COR-L47 (cell line): ENCODE measurements at places on chromosomes 3 and 15.

DNA sequence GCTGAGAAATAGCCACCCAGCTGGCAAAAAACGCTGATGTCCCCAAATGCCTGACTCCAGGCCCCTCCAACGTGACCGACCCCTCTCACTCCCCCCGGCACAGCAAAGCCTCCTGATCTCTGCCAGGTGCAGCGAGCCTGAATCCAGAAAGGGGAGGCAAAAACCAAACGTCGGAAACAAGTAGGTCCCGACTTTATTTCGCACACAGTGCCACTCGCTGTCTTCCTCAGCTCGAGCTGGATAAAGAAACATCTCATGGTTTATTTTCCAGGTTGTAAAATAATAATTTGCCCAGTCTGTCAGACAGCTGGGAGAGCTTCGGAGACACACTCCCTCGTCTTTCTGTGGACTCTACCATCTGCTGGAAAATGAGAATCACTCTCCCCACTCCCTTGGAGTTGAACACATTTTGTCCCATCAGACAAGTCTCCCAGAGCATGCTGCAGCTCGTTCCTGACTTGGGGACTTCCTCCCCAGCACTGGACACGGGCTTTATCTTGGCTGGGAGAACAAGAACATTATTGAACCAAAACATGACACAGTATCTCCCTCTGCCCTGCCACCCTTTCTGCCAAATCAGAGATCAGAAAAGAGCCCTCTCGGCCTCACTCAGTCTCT, 142.8 kb downstream of the NUP210 start:
- DNase-seq, result no peak

GRCh38 chr3:122299872-122300460, 25.1 kb upstream of the CSTA start:
- no peak for DNase-seq

DNA sequence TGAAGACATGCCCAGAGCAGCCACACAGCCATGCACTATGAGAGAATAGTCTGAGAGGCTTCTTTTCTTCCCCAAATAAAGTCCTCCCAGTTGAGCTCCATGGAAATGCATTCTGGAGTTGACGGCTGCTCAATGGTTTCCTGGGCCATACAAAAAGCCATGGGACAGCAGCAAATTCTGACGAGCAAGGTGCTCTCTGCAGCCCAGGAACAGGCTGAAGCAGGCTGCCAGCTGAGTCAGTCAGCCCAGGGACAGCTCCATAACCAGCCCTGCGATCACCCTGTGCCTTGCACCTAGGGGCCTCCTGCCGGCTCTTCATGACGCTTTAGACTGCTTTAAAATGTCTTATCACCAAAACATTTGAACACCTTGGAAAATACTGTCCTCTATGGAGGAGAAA, 256.3 kb upstream of the CHRNA7 start:
- DNase-seq, result no peak

GRCh38 chr3:58411036-58411435, 22.6 kb downstream of the PDHB start:
- no peak for DNase-seq

- no peak for DNase-seq
Observed at GRCh38 chr15:54618120-54618519, 578.6 kb downstream of the RSL24D1 start.

- peak; percentile 17 for DNase-seq
Observed at GRCh38 chr3:31295150-31295765, 237.5 kb upstream of the STT3B start.

- no peak for DNase-seq
Observed at GRCh38 chr3:186143250-186143649, 34.4 kb upstream of the ETV5 start.

DNA sequence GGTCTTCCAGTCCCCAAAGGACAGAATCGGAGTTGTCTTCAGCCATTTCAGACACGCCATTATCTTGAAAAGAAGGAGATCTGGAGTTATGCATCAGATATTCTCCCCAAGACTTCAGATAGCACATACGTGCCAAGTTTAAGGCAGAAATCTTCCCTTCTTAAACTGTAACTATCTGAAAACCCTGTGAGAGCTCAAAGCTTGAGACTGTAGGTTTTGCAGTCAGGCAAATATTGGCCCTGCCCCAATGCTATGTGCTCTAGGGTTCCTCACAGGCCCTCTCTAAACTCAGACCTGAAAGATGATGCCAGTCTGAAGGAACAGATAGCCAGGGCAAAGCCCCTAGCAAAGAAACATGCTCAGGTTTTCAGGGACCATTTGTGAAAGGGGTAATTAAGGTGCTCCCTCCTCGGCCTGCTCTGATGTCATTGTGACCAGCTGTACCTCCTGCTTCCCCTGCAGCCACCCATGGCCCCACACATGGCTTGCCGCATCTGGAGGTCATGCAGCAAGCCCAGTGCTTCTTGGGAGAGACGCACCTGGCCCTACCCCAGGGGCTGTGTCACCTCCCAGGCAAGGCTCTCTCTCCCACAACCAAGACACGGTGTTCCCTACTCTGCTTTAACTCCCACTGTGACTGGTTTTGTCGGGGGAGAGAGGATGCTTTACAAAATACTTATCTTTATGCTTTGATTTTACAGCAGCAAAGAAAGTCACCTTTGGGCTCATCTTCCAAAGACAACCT, 53.4 kb upstream of the POMGNT2 start:
- no peak for DNase-seq

DNA sequence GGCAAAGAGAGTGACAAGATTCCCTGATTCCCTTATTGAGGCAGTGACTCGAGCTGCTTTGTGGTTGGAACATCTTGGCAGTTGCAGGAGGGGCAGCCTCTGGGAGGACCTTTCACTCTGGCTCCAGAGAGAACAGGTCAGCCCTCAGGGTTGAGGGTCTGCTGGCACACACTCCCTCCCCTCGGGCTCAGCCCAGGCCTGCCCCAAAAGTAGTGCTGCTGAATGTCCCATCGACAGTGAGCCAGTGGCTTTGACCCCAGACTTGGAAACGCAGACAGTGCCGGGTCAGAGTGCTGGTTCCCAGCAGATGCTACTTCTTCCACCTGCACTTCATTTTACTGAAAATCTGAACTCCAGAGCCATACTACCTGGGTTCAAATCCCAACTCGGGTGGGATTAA, 25.6 kb upstream of the ATP2B2 start:
- DNase-seq, result no peak

- DNase-seq, result no peak
Observed at GRCh38 chr15:89179966-89180875, 41.2 kb downstream of the RLBP1 start.

DNA sequence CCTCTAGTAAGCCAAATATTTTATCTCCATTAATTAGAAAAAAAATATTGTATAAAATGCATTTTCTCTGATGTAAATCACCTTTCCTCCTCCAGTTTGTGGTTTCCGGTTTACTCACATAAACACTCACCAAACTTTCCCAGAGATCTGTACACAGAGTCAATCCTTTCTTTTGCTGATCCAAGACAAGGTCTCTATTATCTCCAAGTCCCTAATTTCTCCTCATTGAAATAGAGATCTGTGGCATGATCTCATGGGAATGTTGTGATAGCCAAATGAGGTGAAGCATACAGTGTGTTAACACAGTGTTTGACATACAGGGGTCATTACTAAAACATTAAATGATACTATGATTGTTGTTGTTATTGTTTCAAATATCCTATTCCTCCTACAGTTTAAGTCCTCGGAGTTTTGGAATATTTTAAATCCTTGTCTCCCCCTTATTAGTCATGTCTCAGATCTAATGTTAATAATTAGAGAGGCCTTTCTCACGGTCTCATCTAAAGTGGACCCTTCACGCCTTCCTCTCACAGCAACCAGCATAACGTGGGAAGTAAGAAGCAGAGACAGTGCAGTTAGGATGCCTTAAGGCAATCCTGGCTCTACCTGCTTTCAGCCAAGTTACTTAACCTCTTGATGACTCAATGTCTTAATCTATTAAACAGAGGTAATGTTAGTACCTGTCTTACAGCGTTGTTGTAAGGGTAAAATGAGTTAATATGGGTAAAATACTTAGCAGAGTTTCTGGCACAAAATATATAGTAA, 333.3 kb downstream of the GRM7 start:
- no peak for DNase-seq

- no peak for DNase-seq
Observed at GRCh38 chr3:152595975-152596821, 238.7 kb upstream of the P2RY1 start.

- DNase-seq, result no peak
Observed at GRCh38 chr3:191972714-191973398, 511.9 kb downstream of the PYDC2 start.

DNA sequence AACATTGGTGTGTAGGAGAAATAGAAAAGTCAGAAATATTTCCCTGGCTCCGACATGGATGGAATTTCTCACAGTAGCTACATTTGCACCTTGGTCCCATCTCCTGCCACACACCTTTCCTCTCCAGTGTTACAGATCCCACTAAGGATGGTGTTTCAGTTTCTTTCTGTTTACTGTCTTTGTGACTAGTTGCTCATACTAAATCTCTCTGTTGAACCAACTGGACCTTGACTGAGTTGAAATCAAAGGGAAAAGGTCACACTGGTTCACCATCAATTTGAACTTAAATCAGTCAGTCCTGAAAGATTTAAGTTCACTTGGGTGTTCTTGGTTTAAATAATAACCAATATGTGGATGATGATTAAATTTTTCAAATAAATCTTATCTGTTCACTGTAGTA, 754.2 kb downstream of the OTOL1 start:
- DNase-seq, result no peak

- no peak for DNase-seq
Observed at GRCh38 chr15:78035861-78036476, 41.5 kb downstream of the TBC1D2B start.

DNA sequence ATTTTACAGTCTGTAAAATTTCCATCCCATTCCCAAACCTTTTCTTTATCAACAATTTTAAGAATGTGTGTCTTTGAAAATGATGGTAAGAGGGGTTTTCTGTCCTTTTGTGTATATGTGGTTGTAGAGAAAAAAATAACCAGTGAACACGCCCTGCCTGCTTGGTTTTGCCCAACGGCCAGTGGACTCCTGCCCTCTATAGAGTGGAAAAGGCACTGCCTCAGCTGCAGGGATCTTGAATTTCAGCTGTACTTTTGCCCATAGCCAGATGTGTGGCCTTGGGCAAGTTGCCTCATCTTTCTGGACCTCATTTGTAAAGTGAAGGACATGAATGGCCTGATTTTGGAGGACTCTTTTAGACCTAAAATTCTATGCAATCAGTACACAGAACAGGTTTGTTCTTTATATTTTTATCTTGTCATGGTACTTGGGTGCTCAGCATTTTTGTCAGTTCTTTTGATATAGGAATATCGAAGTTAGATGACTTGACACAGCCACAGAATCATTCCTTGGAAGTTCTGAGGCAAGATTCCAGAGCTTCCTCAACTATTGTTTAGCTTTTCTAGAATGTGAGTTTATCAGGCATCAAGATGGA, 81.0 kb downstream of the CLDN11 start:
- DNase-seq, result peak; percentile 17

DNA sequence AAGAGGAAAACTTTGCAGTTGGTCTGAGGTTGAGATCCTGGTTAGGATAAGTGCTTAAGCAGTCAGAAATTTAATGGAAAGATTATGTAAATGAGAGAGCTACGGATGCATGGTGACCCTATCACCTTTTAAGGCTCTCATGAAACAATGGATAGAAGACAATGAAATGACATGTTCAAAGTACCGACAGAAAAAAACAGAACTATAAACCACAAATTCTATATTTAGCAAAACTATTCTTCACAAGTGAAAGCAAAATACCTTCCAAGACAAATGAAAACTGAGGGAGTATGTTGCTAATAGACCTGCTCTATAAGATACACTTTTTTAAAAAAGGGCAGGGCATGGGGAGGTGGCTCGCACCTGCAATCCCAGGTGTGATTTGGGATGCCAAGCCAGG, 32.2 kb downstream of the DNAAF4 start:
- no peak for DNase-seq

- no peak for DNase-seq
Observed at GRCh38 chr3:127539366-127540060, 51.0 kb downstream of the TPRA1 start.
